Panc1 (cell line): ENCODE measurements at places on chromosomes 6 and 20. TPM values are rescaled to one million over a fixed set of nuclear protein-coding genes. Genes with fewer than 3 reads are reported as not detected.

- no peak for DNase-seq
Measured at GRCh38 chr6:168374541-168375071, 55.0 kb upstream of the DACT2 start.

DNA sequence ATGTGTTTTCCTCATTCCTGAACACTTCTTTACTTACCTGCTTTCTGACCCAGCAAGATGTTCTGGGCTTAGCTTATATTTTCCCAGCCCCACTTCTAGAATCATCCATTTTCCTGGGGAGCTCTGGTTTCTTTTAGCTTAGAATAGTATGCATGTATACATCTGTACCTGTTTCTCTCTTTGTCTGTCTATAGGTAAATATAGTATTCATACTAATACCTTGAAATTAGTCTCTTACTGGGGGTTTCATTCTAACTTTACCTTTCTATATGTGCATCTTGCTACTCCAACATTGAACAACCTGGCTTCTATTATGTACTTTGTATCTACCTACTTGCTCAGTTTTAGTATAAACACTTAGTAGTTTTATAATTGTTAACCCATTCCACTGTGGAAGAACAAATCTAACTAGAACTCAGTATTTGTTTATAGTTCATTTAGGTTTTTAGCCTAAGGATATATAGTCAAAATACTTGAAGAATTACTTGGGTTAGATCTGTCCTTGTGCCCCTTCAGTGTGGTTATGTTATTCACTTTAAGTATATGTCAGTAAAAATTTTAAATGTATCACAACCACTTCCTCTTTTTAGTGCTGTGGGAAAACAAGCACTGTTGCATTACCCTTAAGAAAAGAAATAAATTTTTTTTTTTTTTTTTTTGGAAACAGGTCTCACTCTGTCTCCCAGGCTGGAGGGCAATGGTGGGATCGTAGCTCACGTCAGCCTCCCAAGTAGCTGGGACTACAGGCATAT is 54.0 kb downstream of the ASXL1 start:
- DNase-seq = no peak

DEFB132 gene
- 0.10 TPM for total RNA-seq

LINC00237 gene
- not detected for total RNA-seq

OPRL1 gene
- total RNA-seq = 3.9 TPM
